ENCODE measurements at places on chromosomes 3 and 15.

GRCh38 chr3:134373271-134374104 lies 759 bp downstream of the AMOTL2 start:
- no peak for DNase-seq

DNA sequence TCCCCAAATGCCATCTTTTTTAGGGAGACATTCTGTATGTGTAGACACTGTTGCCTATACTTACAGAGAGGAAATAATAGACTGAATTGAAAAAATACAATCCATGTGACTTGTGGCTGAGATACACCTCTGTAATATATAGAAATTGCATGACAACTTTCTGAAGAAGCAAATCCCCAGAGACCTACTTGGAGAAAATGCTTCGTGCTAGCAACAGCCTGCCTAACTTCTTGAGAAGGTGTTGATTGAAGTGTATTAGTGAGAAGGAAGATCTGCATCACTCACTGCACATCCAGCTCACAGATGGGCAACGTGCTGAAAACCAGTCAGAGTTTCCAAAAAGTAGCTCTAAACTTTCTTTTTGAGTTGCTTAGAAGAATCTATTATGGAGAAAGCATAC lies 404.1 kb downstream of the EPHB1 start:
- DNase-seq = no peak

DNA sequence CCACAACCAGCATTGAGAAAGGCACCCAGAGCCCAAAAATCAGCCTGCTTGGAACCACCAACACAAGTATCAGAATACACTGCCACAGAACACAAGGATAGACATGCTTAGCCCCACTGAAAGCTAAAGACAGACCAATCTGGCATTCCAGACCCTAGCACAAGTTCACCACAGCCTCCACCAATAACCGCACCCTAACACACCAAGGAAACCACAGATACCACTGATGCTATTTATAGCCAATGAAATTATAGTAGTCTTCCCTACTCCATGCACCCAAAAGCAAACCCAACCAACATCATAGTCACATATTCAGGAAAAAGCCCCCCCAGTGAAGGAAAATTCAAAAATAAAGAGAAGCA lies 83.9 kb upstream of the STT3B start:
- no peak for DNase-seq

- DNase-seq = no peak
Measured at GRCh38 chr15:60795471-60795870, 316.5 kb upstream of the ICE2 start.
